Stimulated activated CD8-positive, alpha-beta memory T cell treated with anti-CD3 and anti-CD28 coated beads, Interleukin-4, amount 100 ng/mL, for 4 hours (primary cell): ENCODE measurements at places on chromosomes 4 and X.

DNA sequence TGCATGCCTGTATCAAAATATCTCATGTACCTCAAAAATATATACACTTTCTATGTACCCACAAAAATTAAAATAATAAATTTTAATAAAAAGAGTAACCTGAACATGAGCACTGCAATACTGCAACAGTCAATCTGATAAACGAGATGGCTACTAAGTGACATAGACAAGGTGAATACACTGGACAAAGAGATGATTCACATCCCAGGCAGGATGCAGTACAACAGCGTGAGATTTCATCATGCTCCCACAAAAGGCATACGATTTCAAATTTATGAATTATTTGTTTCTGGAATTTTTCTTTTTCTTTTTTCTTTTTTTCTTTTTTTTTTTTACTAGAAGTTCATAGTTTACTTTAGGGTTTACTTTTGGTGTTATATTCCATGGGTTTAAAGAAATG is 12.2 kb upstream of the FGF16 start:
- DNase-seq = no peak

- DNase-seq = no peak
Observed at GRCh38 chrX:15908603-15909290, 54.1 kb upstream of the AP1S2 start.

DNA sequence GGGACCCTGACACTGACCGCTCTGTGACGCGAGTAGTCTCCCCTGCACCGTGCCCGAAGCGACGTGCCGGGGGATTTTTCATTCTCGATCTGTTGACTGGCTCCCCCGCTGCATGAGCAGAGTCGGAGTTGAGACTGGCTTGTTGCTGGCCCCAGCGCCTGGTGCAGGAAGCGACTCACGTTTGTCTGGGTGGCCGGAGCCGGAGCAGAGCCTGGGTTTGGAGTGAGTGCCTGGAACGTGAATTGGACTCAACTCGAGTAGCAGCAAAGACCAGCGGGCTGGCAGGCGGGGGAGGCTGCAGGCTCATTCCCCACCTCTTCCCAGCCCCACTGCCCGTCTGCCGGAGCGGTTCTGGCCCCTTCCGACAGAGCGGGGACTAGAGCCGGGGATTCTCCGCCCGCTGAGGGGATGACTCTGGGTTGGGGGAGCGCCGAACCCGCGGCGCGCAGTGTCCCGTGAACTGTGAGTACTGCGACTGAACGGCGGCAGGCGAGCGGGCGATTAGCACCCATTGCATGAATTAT is 554 bp downstream of the PCDH7 start:
- DNase-seq = no peak

GRCh38 chrX:2600564-2600963 is 90.5 kb upstream of the CD99 start:
- no peak for DNase-seq

DNA sequence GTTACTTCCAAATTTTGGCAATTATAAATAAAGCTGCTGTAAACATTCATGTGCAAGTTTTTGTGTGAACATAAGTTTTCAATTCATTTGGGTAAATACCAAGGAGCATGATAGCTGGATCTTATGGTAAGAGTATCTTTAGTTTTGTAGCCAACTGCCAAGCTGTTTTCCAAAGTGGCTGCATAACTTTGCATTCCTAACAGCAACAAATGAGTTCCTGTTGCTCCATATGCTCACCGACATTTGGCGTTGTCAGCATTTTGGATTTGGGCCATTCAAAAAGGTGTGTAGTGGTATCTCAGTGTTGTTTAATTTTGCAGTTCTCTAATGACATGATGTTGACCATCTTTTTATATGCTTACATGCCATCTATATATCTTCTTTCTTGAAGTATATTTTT is 208.5 kb downstream of the INPP4B start:
- DNase-seq = no peak
